ENCODE measurements at places on chromosomes 13 and 19.
A peak's percentile ranks its signal among the peaks of the same experiment; 100 is the strongest.

GRCh38 chr13:28872427-28873176, 52.5 kb downstream of the MTUS2 start:
- DNase-seq = no peak

DNA sequence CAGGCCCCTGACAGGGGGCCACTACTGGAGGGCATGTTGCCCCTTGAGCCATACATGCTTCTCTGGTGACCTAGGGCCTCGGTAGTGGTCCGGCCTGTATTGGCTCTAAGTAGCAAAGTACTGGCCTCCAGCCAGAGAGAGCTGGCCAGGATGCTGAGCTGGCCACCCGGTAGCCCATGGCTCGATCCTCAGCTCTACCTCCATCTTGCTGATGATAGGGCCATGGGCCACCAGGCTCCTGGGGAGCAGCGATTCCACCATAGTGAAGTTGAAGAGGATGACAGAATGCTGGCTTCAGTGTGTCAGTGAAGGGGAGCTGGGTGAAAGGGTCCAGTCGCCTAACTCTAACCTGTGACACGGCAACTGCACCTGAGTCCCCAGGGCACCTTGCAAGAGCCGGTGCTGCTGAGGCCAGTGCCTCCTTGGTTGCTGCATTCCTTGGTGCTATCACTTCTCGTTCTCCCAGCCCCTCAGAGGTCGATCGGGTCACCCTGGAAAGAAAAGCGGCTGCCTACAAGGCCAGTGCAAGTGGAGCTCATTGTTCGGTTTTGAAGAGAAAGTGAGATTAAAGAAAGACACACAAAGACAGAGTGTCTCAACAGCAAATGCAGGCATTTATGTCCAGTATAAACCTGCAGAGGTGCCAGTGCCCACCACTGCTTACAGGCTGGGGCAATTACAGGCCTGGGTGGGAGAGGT, 5.0 kb downstream of the FPR3 start:
- DNase-seq = no peak

- no peak for DNase-seq
These were observed 22.8 kb upstream of the GAS6 start for GRCh38 chr13:113886561-113887112.

DNA sequence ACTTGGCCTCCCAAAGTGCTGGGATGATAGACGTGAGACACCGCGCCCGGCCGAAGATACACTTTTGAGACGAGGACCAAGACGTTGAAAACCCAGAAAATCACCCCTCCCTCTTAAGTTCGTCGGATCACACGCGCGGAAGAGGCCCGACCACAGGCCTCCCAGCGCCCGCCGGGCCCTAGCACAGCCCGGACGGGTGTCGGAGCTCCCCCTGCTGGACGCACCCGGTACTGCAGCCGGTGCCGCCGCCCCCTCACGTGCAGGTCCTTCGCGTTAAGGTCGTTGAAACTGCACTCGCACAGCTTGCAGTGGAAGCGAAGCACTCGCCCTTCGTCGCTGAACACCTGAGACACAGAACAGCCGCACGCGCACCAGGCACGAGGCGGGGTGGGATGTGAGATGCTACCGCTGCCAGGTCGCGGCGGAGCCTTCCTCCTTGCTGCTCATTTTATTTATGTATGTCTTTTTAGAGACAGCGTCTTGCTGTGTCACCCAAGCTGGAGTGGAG, 35.7 kb upstream of the MATK start:
- peak; percentile 88 for DNase-seq

- DNase-seq = peak; percentile 21
These were observed 139.0 kb downstream of the FLT1 start for GRCh38 chr13:28355822-28356371.

DNA sequence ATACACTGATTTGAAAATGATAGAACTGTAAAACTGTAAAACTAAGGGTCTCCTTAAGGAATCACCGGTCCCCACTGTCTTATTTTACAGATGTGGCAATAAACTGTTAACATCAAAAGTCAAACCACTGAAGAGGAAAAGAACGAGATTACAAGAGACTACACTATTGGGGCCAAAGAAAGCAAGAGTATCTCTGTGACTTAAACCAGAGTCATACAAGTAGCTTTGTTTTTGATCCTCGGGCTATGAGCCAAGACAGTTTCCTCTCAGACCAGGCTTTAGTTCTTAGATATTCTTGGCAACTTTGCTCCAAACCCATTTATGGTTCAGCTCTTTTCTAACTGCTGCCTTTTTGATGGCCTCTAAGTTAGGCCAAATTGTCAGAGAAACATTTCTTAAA, 113.8 kb downstream of the TBC1D4 start:
- DNase-seq = no peak

- DNase-seq = no peak
These were observed 881 bp downstream of the ARHGAP33 start for GRCh38 chr19:35776102-35776788.

GRCh38 chr19:39870171-39870971, 24.2 kb upstream of the FBL start:
- no peak for DNase-seq

DNA sequence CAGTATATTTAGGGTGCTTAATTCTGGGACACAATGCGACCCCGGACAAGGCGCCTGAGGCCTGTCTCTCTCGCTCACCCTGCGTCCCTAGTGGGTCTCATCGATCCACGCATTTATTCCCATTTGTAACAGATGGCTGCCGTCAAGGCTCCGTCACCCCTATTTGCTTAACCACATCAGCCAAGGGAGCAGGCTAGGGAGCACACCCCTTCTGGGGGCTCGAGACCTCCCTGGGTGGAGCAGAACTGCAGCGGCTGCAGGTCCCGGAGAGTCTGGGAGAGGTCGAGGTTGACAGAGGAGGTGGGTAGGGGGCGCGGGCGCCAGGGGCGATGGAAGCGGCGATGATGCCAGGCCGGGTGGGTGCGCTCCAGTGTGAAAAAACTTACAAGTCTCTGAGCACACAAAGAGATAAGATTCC, 507 bp downstream of the ALG5 start:
- no peak for DNase-seq

- no peak for DNase-seq
These were observed 5.1 kb upstream of the FXYD5 start for GRCh38 chr19:35149463-35149862.

Measured in activated CD4-positive, alpha-beta T cell treated with anti-CD3 and anti-CD28 coated beads, Interleukin-2, amount 50 U/mL, for 16 hours (primary cell).